ENCODE measurements at places on chromosomes 1 and 21. TPM values are rescaled to one million over a fixed set of nuclear protein-coding genes. Genes with fewer than 3 reads are reported as not detected.

HFM1 gene
- total RNA-seq = 33.9 TPM

PUM1 gene
- total RNA-seq = 131 TPM

CROCC gene
- 20.7 TPM for total RNA-seq

C1orf167 gene
- not detected for total RNA-seq

NBPF20 gene
- total RNA-seq = 4.7 TPM

AVPR1B gene
- not detected for total RNA-seq

C8B gene
- not detected for total RNA-seq

CFAP45 gene
- 0.74 TPM for total RNA-seq

TFF2 gene
- not detected for total RNA-seq

PRDM16 gene
- 5.9 TPM for total RNA-seq

SPRR2A gene
- total RNA-seq = not detected

ZP4 gene
- not detected for total RNA-seq

CDA gene
- total RNA-seq = not detected

CCDC185 gene
- total RNA-seq = under 0.01 TPM

ST7L gene
- 26.1 TPM for total RNA-seq

CSTB gene
- total RNA-seq = 5.7 TPM

CACYBP gene
- total RNA-seq = 203 TPM

NTNG1 gene
- total RNA-seq = 6.4 TPM

BTG2 gene
- total RNA-seq = 10.1 TPM

RPE65 gene
- under 0.01 TPM for total RNA-seq

WNT4 gene
- 3.4 TPM for total RNA-seq

CD101 gene
- 1.2 TPM for total RNA-seq

Data from temporal lobe (tissue), 4 donors.